Bronchial epithelial cell (primary cell): ENCODE measurements at places on chromosomes 13 and 19. TPM values are rescaled to one million over a fixed set of nuclear protein-coding genes. Genes with fewer than 3 reads are reported as not detected.
A peak's percentile ranks its signal among the peaks of the same experiment; 100 is the strongest.

- DNase-seq, result no peak
Observed at GRCh38 chr13:100854006-100854405, 179.4 kb upstream of the TMTC4 start.

The MYBPC2 gene
- not detected in 2 replicates for total RNA-seq

- DNase-seq, result no peak
Observed at GRCh38 chr13:65508338-65508737, 1721.8 kb downstream of the PCDH9 start.

DNA sequence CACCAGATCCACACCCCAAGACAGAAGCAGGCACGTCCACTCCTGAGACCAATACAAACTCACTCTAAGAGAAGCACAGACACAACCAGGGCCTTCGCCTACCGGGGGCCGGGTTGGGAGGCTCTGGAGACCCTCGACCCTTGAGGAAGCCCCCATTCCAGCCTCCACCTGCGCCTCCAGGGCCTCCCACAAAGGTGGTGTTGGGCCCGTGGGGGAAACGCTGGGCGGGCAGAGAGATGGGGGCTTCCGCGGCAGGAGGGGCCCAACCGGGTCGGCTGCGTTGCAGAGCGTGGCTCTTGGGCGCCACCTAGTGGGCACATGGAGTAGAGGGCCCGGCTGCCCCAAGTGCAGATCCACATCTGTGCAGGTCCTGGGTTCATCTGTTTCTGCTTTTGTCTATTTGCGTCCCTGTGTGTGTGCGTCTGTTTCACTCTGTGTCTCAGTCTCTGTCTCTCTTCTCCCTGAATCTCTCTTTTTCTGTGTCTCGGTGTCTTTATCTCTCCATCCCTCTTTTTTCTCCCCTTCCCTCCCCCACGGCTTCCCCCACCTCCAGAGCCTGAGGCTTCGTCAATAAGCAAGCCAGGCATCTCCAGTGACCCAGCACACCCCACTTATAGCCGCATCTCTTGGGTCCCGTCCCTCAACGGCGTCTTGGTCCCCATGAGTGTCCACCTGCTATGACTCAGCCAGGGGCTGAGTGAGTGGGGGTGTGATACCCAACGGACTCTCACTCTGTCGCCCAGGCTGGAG is 10.5 kb upstream of the TINCR start:
- DNase-seq, result peak; percentile 33

The CCDC8 gene
- total RNA-seq, result 4.7 and 10.3 TPM in 2 replicates

DNA sequence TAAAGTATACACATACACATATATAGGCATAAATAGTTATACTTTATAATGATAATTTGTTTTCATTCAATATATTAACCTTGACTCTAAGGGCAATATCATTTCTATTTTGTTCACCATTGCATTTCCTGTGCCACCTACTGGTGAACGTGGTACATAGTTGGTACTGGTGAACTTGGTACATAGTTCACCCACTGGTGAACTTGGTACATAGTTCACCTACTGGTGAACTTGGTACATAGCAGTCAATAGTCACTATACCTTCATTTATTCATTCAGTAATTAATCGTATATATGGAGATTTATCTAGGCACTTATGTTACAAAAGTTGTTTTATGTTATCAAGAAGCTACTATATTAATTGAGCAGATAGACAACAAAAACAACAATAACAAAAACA is 172.6 kb upstream of the ATXN8OS start:
- peak; percentile 18 for DNase-seq

GRCh38 chr19:46383171-46383815 is 30.1 kb downstream of the CCDC8 start:
- DNase-seq, result no peak

DNA sequence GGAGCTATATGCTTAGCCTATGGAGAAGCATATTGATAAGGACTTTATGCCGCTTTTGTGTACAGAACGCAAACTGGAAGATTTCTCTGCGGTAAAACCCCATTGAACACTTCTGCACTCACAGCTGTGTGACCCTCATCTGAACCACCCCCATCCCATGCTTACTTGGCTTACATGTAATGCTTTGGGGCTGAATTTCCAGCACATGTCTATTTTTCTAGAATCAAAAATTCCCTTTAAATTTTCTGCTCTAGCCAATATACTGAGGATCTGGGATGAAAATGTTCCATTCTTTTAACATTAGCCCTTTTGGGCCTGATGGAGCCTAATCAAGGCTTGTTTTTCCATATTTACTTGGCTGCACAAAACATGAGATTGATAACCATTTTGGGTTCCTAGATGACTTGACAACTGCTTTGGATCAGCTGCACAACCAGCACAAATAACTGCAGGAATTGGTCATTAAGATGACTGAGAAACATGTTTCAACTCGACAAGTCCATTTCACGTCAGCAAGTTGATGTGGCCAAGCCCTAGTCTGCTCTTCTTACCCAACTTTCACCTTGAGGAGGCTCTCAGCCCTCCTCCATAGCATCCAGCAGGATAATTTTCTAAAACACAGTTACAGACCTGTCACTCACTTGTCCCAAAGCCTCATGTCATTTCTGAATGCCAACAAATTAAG is 52.4 kb downstream of the TNFSF11 start:
- peak; percentile 89 for DNase-seq

DNA sequence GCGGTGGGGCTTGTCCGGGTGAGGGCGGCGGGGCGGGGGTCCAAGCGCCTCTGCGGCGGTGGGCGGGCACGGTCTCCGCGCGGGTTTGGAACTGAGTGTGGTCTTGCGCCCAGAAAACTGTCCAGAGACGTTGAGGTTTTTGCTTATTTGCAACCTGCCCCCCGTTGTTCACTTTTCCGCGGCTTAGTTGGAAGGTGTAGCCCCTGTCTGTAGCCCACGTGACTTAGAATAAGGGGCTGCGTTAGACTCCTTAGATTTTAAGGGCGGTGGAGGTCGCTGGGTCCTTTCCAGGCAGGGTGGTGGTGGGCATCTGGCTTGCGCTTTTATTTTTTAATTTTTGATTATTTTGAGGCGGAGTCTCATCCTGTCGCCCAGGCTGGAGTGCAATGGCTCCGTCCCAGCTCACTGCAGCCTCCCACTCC is 748 bp downstream of the RPS15 start:
- DNase-seq, result no peak

The UBE2L5 gene
- not detected in 2 replicates for total RNA-seq

- peak; percentile 55 for DNase-seq
Observed at GRCh38 chr13:98377635-98378378, 199.1 kb downstream of the STK24 start.

GRCh38 chr13:71864094-71864985 is 2.7 kb downstream of the DACH1 start:
- no peak for DNase-seq

The KCNK6 gene
- 19.0 and 27.8 TPM in 2 replicates for total RNA-seq

GRCh38 chr13:112689303-112690245 is at the start of gene ATP11A:
Gene ATP11A (plus strand): TSS chr13:112690038. CDS start chr13:112690417, 379 bp downstream.
- DNase-seq, result peak; percentile 70
